ENCODE measurements at places on chromosomes 4 and X. TPM values are rescaled to one million over a fixed set of nuclear protein-coding genes. Genes with fewer than 3 reads are reported as not detected.

GUCY1B1 gene
- total RNA-seq = 3.2 TPM

DNA sequence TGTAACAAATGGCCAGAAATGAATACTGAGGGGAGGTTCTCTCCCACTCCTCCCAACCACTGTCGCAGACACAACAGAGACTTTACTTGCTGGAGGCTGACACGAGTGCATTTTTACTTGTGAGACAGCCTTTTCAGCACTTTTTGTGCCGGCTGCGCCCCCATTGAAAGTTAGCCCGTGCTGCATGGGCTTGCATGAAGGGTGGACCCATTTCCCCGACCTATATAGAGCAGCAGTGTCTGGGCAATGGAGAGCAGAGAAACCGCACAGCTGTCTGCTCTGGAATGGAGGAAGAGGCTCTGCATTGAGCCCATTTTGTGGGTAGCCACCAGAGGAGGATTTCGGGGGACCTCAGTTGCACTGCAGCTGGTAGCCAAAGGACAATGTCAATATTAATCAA lies 208.8 kb downstream of the UGT8 start:
- DNase-seq = no peak

DNA sequence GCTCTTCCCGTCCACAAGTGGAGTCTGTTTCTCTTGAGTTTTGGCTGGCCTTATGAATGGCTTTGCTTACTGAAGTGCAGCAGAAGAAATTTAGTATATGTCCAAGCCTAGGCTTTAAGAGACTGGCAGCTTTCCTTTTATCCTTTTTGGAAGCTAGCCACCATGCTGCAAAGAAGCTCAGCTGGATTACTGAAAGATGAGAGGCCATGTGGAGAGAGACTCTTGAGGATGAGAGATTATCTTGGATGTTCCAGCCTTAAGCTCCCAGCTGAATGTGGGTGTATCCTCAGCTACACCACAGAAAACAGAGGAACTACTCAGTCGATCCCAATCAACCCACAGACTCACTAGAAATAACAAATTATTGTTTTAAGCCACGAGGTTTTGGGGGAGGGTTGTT lies 12.5 kb downstream of the CCNG2 start:
- no peak for DNase-seq

ITIH6 gene
- not detected for total RNA-seq

GRCh38 chr4:166308647-166309046 lies 435.6 kb downstream of the TLL1 start:
- DNase-seq = no peak

DNA sequence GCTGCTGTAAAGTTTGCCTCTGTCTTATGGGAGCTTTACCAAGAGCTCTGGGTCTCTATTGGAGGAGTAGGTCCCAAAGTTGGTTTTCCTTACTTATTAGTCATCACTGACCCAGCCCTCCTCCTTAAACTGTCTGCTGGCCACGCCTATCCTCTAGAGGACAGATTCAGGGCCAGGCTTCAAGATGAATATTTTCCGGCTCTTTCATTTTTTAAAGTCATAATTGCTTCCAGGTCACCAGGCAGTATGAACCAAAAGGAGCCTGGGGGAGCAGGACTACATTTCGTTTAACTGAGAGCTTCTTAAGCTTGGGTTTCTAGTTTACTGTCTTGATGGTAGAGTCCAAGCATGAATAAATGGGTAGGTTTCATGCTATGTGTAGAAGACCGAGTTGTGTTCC lies 13.7 kb downstream of the BCORL1 start:
- no peak for DNase-seq

RS1 gene
- total RNA-seq = not detected

GRCh38 chr4:25109511-25109910 lies 50.7 kb downstream of the SEPSECS start:
- no peak for DNase-seq

- peak; percentile 80 for DNase-seq
Measured at GRCh38 chrX:69285881-69286564, 120.8 kb upstream of the PJA1 start.

TCEAL5 gene
- total RNA-seq = not detected

DNA sequence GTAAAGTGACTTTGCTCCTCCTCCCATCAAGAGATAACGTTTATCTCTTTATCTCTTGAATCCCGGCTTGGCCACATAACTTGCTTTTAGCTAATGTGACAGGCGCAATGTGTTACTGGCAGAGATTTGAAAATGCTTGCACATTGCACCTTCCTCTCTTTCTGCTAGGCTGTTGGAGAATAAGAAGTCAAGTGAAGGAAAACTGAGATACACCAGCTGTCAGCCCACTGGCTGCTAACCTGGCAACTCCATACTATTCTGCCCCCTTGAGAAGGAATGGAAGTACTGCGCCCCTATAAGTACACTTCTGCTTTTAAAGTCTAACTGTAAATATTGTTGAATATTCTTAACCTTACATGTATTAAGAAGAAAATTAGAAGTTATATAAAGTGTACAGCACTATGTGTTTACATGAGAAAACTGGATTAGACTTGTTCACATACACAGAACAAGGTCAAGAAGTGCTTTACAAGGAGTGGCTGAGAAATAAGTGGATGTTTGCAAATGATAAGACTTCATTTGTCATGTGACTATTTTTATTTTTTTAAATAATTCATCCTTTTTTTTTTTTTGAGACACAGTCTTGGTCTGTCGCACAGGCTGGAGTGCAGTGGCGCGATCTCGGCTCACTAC lies 424.5 kb upstream of the CTSO start:
- DNase-seq = peak; percentile 81

RBM46 gene
- not detected for total RNA-seq

MAMLD1 gene
- 22.9 TPM for total RNA-seq

GRCh38 chr4:147103403-147103946 lies 157.8 kb upstream of the TTC29 start:
- DNase-seq = no peak

MAGEB17 gene
- not detected for total RNA-seq

- no peak for DNase-seq
Measured at GRCh38 chr4:87819281-87819919, 13.4 kb upstream of the MEPE start.

DNA sequence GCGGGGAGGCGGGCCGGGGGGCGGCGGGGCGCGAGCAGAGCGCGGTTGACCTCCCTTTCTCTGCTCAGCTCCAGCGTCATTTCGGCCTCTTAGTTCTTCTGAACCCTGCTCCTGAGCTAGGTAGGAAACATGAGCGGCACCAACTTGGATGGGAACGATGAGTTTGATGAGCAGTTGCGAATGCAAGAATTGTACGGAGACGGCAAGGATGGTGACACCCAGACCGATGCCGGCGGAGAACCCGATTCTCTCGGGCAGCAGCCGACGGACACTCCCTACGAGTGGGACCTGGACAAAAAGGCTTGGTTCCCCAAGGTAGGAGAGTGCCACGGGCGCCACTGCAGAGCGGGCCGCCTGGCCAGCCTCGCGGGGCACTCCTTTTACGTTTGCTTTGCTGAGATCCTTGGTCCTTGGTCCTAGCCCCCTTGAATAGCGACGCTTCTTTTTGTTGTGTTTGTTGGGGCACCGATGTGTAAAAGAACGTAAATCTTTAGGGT lies at the start of gene HTATSF1:
TSS of gene HTATSF1 (plus strand) at position 37 of the 497 bp plus-strand sequence. CDS start at position 130, 93 bp downstream.
- peak; percentile 57 for DNase-seq

DNA sequence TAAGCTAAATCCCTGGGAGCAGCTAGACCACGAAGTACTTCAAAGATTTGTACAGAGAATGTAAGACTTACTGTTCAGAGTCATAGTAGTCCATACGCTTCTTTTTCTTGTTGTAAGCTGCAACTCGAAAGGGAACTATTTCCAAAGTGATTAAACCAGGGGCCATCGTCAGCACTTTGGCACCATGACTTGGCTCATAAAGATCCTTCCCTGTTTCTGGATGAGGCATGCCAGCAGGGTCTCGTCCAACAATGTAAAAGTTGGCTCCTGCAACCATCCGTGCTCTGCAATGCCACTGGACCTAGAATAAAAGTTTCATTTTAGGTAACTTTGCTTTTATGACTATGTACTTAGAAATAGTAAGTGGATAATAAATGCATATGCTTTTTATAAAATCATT lies 88.5 kb downstream of the PAPSS1 start:
- DNase-seq = no peak

DNA sequence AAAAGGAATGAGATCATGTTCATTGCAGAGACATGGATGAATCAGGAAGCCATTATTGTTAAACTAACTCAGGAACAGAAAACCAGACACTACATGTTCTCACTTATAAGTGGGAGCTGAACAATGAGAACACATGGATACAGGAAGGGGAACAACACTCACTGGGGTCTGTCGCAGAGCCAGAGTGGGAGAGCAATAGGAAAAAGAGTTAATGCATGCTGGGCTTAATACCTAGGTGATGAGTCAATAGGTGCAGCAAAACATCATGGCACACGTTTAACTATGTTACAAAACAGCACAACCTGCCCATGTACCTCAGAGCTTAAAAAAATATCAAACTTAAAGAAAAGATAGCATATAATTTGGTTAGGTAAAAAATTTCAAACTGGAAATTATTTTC lies 281.4 kb downstream of the PABPC4L start:
- no peak for DNase-seq

RTL3 gene
- total RNA-seq = not detected

DNA sequence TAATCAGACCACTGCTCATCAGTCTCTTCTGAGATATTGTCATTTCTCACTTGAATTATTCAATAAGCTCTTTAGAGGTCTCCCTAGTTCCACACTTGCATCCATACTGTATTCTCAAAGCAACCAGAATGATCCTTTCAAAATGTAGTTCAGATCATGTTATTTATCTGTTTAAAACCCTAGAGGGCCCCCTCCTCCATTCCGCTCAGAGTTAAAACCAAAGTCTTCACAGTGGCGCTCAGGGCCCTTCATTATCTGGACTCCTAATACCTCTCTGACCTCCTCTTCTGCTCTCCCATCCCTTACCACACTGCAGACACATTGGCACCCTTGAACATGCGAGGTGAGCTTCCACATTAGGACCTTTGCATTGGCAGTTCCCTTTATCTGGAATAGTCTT lies 32.7 kb upstream of the HPGDS start:
- DNase-seq = no peak

CT45A10 gene
- not detected for total RNA-seq

FRG2 gene
- not detected for total RNA-seq

DNA sequence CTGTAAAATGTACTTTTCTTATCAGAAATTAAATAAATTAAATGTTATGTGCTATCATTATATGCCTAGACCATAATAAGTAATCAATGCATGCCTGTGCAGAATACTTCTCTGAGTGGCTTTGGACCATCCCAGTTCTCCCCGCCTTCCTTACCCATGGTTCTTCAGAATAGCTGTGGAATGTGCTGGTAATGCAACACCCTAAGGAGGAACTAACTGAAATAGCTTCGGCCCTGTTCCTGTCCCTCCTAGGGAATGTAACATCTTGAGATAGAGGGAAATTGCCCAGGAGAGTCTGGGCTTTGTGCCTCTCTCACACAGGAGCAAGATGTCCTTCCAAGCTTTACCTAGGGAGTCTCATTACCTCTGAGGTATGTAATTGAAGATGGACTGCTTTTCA lies 693.6 kb upstream of the HS3ST1 start:
- DNase-seq = no peak

DNA sequence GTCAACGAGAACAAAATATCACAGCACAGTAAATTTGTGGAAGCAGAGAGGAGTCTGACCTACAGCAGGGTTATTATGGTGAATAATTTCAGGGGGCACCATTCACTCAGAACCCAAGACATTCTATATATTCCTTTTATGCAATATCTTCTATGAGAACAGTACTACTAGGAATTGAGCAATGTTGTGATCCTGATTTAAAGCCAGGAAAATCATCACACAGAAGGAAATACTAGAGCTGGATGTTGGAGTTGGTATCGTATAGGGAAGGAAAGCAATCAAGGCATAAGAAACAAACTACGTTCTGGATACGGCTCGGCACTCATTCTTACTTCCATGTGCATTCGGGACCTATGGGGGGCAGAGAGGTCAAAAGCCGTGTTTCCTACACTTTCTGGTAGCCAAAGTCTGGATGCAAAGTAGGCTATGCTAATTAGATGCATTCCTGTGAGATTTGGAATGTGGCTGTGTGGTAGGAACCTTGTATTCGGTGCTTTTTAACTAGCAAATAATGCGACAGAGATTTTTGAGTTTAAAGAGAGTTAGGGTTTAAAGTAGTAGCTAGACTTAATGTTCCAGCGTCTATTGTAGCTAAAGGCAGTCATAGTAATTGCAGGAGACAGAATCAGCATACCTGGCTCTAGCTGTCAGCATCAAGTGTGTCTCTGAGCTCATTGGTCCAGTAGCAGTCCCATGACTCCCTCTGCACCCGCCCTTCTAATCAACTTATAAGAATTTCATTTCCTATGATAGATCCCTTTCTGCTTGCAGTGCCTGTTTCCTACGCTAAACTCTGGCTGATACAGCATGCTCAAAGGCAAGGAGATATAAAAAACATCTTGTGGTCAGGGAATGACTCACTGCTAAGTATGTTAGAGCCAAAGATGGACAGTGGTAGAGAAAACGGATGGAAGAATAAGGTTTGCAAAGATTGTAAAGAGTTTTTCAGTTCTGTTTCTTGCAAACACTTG lies 43.3 kb upstream of the PDGFC start:
- no peak for DNase-seq

SAGE1 gene
- total RNA-seq = not detected

SPANXA2 gene
- not detected for total RNA-seq

- DNase-seq = no peak
Measured at GRCh38 chr4:181933471-181933870, 309.7 kb upstream of the TENM3 start.

GAGE13 gene
- not detected for total RNA-seq

Data from Karpas-422 (cell line).